ENCODE measurements at places on chromosomes 13 and 19.

DNA sequence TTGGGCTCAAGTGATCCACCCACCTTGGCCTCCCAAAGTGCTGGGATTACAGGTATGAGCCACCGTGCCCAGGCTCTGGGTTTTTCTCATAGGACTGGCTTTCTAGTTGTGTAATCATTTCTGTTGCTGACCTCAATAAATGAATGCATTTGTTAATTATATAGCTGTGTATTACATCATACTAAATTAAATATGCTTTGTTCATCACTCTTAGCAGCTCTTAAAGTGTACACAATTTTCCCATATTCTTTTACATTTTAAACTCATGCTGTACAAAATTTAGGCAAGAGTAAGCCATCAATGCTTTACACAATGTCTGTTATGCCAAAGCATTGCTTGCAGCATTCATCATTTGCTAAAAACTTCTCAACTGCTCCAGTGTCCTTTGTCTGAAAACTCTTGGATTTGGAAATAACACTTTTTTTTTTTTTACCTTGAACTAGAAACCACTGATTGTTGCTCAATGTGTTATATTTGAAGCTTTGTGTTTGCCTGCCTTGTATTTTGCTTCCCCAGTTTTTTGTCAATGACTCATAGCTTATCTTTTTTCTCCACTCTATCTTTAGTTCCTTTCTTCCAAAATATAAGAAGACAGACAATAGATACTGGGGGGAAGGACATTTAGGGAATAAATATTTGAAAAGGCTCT lies 31.4 kb downstream of the CCDC122 start:
- DNase-seq: no peak

GRCh38 chr19:32711747-32712146 lies 7.8 kb upstream of the TDRD12 start:
- no peak for DNase-seq

- no peak for DNase-seq
Observed at GRCh38 chr13:98528663-98529064, 48.2 kb downstream of the STK24 start.

DNA sequence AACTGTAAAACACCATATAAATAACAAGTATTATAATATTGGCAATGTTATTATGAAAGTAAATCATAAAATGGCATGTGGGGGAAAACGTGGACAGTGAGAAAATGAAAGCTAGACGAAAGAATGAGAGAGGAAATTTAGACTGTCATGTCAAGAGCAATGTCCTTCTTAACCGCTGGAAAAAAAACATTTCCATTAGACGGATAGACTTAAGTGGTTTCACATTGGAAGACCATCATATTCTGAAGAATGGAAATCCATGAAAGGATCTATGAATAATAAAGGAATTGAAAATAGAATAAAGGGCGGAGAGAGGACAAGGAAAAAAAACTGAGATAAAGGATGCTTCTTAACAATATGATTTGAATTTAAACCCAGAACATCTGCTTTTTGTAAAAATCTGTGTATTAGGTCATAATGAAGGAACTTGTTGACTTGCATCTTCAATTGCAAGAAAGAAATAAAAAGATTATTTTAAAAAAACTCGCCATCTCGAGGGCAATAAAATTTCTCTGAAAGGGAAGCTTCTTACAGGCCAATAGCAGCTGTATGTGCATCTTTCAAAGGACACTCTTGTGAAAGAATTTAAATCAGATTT lies 90.6 kb downstream of the SPRY2 start:
- no peak for DNase-seq

GRCh38 chr13:113190181-113190580 lies 18.3 kb downstream of the PCID2 start:
- DNase-seq: no peak

DNA sequence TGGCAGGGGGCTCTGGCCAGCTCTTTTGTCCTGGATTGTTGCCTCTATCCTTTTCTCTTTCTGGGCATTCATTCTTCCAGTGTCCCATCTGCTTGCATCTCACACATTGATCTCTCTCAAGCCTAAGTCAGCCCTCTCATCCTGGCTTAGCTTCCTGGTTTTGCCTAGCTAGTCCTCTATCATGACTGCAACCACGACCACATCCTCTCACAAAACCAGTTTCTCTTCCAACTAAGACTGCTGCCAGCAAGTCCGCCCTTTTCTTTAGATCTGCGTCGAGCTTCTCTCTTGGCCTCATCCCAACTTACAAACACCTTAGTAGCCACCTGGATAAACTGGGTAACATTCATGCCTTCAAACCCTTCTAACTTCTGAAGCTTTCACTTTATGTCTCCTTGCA lies 212.2 kb upstream of the HTR2A start:
- DNase-seq: no peak

- no peak for DNase-seq
Observed at GRCh38 chr13:27110056-27110746, 61.4 kb downstream of the USP12 start.

DNA sequence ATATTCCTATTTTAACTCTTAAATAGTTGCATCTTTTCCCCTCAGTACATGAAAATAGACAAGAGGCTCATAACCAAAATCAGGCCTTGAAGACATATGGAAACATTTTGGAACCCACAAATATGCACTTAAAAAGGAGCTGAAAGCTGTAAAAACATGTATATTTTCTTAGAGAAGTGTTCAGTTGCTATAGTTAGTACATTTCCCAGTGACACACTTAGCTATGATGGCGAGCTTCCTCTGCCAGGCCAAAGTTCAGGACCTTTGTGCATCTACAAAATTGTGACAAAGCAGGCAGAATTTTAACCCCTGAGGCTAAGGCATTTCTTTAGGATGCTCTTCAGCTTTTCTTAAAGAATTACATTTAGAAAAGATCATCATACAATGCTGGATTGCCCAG lies 54.5 kb downstream of the RCBTB2 start:
- no peak for DNase-seq

DNA sequence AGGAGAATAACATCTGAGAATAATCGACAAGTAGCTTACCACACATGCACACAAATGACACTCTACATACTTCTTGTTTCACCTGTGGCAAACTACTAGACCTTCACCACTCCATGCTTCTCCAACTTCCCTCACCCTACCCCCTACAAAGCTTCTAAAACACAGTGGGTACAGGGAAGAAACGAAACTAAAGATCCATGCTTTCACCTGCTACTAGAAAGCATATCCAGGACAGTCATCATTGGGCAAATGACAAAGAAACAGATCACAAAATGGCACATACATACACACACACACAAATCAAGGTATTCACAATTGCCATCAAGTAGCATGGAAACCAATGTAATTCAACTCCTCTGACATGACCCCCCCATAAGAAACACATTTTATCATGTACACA lies 10.6 kb downstream of the BRD4 start:
- no peak for DNase-seq

GRCh38 chr19:49879243-49879963 lies 1.9 kb downstream of the TBC1D17 start:
- DNase-seq: no peak
